ENCODE measurements at places on chromosomes 11 and 22.
A peak's percentile ranks its signal among the peaks of the same experiment; 100 is the strongest.

GRCh38 chr11:94507485-94507884, 4.8 kb upstream of the C11orf97 start:
- DNase-seq, result no peak

DNA sequence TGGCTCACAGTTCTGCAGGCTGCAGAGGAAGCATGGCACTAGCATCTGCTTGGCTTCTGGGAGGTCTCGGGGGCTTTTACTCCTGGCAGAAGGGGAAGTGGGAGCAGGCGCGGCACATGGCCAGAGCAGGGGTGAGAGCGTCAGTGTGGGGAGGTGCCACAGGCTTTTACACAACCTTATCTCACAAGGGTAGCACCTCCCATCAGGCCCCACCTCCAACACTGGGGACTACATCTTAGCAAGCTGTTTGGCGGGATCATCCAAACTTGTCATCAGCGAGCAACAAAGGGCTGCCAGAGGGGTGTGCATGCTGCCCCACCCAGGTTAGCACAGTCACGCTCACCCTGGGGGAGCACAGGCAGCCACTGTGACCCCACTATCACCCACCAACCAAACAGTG, 18.9 kb upstream of the YPEL1 start:
- DNase-seq, result no peak

DNA sequence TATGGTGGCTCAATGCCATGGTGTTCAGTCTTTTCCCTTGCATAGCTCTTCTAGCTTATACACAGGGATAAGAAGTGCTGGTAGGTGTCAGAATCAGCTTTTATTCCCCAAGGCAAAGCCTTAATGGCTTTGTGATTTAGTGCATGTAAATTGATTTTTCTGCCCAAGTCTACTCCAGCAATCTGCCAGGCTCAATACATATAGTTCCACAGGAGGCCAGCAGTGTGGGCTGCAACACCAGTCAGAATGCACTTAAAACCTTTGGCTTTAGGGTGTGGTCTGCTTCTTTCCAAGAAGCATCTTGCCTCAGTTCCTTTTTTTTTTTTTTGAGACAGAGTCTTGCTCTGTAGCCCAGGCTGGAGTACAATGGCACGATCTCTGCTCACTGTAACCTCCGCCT, 14.5 kb upstream of the CAPRIN1 start:
- no peak for DNase-seq

GRCh38 chr11:58513747-58514367, 6.0 kb upstream of the OR5B21 start:
- DNase-seq, result peak; percentile 59

- no peak for DNase-seq
These were observed 657 bp downstream of the ELMOD1 start for GRCh38 chr11:107591378-107592230.

DNA sequence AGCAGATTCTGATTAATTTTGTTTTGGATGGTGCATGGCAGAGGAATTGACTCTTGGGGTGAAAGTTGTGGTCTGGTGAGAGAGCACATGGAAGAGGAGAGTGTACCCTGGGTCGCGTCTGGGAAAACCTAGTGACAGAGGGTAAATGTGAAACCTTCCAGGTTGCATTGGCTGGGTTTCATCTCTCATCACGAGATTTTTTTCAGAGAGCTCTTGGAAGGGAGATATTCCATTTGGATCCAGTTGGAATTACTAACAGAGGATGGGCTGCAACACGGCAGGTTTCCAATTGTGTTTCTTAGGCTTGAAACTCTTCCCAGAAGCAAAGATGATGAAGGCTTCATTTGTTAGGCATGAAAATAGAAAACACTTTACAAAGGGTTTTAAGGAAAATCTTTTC, 109.7 kb upstream of the MTMR2 start:
- no peak for DNase-seq

- no peak for DNase-seq
These were observed 670 bp downstream of the RASD2 start for GRCh38 chr22:35541254-35541748.

DNA sequence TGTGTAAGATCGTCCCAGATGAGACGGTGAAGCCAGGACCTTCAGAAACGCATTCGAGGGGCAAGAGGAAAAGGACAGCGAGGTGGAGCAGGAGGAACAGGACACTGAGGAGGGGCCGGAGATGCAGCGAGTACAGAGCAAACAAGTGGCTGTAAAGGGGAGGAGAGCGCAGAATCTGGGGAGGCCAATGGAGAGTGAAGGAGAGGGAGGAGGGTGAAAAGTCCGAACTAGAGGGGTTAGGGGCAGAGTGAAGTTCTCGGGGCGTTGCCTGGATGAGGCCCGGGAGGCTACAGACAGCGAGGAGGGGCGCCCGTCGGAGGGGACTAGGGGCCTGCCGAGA, 8.8 kb upstream of the PPIL2 start:
- no peak for DNase-seq

GRCh38 chr22:30056015-30056414, 24.2 kb upstream of the HORMAD2 start:
- no peak for DNase-seq

GRCh38 chr11:116644941-116645305, 127.9 kb downstream of the BUD13 start:
- no peak for DNase-seq

- peak; percentile 71 for DNase-seq
These were observed 1.7 kb upstream of the DIXDC1 start for GRCh38 chr11:111935317-111936039.

DNA sequence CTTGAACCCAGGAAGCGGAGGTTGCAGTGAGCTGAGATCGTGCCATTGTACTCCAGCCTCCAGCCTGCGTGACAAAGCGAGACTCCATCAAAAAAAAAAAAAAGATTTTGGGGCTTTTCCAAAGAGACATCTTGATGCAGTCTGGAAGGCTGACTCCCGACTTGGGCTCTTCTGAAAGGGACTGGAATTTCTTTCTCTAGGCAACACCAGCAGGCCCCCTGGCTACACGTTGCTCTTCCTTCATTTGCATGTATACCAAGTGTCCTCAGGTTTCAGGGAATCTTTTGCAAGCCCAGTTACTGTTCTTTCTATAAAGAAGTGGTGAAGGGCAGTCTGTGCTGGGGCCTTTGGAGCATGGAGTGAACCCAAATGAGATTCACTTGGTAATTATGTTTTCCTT, 211.0 kb downstream of the GRIK4 start:
- no peak for DNase-seq

GRCh38 chr11:58047818-58048217, 17.1 kb downstream of the OR6Q1 start:
- no peak for DNase-seq

DNA sequence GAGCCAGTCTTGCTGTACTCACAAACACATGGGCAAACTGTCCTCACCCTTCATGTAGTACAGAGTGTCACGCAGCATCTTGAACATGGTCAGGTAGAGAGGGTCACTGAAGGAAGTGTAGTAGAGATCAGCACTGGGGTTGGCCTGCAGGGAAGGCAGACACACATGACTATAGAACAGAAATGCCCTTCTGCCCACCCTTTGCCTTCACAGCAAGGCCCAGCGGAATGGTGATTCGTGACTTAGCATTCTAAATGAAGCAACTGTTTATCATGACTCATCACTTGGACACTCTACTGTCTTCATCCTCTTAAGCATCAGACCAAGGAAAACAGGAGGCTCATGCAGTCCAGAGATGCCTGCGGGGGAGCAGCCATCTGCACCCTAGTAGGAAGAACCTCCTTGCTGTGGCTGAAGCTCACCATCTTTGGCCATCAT, 33.4 kb downstream of the SERPIND1 start:
- DNase-seq, result no peak

DNA sequence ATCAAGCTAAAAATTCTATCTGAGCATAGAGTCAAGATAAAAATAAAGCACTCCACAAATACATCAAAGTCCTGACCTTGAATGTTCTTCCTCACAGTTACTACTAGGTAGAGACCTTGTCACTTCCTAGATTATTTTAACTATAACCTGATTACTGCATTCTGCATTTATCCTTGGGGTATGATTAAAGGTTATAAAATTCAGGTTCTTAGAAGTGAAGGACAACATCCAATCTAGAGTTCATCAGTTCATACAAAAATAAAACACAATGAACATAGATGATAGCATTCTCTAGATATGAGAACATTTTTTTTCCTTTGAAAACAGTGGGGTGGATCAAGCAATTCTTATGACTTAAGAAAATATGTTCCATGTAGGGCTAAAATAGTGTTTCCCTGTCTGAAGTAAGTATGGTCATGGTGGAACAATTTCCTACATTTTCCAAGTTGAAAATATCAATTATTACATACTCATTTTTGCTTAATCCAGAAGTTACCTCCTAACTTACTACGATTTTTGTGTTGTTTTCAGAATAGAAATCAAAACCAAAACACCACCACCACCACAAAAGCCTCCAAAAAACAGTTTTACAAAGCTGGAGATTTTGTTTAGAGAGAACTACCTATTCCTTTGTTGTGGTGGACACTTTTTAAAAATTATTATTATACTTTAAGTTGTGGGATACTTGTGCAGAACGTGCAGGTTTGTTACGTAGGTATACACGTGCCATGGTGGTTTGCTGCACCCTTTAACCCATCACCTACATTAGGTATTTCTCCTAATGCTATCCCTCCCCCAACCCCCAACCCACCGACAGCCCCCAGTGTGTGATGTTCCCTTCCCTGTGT, 112.0 kb upstream of the DDI1 start:
- DNase-seq, result no peak

DNA sequence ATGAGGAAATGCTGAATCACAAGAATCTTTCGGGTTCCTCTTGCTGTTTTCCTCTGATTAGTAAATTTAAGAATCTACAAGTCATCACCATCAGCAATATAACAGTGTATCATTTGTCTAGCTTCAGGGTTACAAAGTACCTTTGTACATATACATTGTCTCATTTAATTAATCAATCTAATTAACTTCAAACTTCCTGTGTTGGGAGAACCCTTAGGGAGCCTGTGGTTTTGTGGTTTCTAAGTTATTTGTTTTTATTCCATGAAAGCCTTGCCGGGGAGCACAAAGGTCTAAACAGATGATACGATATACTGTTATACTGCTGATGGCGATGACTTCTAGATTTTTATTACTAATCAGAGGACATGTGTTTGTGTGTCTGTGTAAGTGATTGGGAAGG, 41.0 kb downstream of the TIMP3 start:
- DNase-seq, result no peak

- DNase-seq, result no peak
These were observed 15.3 kb upstream of the TRIM29 start for GRCh38 chr11:120153221-120153620.

DNA sequence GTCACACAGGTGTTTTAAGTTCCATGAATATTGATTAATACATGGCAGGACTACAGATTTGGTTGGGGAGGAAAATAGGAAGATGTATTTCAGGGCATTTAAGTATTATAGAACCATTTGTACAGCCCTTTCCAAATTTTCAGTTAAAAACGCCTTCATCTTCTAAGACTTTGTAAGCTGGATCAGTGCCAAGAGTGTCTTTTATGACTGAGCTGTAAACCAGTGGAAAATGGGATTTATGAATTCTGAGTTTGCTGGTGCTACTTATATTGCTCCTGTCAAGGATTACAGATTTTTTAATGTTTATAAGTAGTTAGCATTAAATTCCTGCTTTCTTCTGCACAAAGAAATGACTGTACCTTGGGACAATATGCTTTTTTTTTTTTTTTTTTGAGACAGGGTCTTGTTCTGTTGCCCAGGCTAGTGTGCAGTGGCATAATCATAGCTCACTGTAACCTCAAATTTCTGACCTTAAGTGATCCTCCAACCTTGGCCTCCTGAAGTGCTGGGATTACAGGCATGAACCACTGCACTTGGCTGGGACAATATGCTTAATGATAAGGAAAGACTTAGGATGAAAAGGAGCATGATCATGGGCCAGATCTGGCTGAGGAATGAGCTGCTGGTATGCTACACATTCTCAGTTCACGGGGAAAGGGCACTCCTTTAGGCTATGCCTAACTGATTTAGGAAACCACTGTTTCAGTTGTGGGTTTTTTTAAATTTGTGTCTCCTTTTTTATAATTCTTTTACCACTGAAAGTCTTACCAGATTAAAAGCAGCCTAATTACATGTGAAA, 113.6 kb upstream of the MTNR1B start:
- no peak for DNase-seq

DNA sequence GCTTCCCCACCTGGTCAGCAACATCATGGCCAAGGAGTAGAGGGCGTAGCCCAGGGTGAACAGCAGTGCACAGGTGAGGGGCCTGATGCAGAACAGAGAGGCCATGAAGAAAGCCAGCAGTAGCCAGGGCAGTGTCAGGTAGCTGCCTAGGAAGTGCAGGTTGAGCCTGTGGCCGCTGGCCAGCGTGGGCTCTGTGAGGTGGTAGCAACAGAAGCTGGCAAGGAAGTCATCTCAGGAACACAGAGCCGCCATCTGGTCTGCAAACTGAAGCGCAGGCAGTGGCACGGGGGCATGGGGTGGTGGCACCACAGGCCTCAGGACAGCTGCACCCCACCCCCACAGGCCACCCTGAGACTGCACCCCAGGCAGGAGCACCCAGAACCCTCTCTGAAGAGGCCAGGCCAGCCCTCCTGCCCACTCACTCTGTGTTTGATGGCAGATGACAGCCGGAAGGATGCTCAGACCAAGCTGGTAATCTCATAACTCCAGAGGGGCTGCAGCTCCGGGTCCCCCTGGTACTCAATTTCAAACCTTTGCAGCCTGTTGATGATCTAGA, 95.3 kb downstream of the MED15 start:
- peak; percentile 6 for DNase-seq

- no peak for DNase-seq
These were observed 10.5 kb downstream of the ATM start for GRCh38 chr11:108233277-108233945.

DNA sequence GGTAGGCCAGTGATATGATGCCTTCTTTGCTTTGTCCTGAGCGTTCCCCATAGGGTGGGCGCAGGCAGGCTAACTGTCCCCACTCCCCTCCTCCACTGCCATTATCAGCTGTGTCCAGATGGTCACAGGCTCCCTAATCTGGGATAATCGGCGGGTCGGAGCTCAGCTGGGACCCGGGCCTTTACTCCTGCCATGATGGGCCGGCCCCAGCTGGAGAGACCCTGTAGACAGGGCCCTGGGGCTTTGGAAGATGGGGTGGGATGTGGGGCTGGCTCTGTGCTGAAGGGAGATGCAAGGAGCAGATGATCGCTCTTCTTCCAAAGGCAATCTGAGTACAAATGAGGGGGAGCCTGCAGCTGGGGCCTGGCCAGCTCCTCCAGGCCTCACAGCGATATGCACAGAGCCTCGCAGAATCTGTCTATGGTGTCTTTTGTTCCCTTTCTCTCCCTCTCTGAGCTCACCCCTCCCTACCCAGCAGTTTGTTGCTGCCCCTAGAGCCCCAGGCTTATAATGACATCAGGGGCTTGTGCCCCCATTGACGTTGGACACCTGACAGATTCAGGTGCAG, 11.9 kb downstream of the KLHL35 start:
- no peak for DNase-seq

DNA sequence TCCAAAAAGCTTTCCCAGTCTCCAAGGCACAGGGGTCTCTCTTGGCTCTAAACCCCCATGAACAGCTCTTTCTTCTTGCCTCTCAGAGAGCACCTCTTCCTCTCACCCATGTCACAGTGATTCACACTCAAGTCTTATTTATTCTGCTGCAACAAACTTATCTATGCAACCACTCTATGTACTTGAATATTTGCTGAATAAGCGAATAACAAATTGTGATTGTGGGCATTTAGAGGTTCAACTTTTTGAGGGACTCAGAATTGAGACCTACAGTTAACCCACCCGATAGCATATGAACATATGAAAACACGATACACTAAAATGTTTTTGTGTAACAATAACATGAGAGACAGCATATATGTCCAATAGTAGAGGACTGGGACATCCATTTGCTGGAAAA, 137.1 kb upstream of the NARS2 start:
- no peak for DNase-seq

Measured in RPMI8226 (cell line).